T-cell (primary cell): ENCODE measurements at places on chromosomes 16 and 17.

- H3K4me3 ChIP-seq = peak overlapping the region; percentile 38
- no peak for DNase-seq
- H3K27ac ChIP-seq = no peak overlapping the region
- H3K27me3 ChIP-seq = peaks cover 79% of the 10 kb centered on the region
- H3K36me3 ChIP-seq = no peaks in the 10 kb centered on the region
Measured at GRCh38 chr17:38746849-38747462, 1.2 kb downstream of the PCGF2 start.

GRCh38 chr17:50818921-50819657, 16.3 kb upstream of the WFIKKN2 start:
- H3K4me1 ChIP-seq = peaks cover 6% of the 10 kb centered on the region
- H3K27ac ChIP-seq = no peak overlapping the region
- DNase-seq = no peak
- no peaks in the 10 kb centered on the region for H3K27me3 ChIP-seq
- H3K4me3 ChIP-seq = no peak overlapping the region
- H3K36me3 ChIP-seq = no peaks in the 10 kb centered on the region

DNA sequence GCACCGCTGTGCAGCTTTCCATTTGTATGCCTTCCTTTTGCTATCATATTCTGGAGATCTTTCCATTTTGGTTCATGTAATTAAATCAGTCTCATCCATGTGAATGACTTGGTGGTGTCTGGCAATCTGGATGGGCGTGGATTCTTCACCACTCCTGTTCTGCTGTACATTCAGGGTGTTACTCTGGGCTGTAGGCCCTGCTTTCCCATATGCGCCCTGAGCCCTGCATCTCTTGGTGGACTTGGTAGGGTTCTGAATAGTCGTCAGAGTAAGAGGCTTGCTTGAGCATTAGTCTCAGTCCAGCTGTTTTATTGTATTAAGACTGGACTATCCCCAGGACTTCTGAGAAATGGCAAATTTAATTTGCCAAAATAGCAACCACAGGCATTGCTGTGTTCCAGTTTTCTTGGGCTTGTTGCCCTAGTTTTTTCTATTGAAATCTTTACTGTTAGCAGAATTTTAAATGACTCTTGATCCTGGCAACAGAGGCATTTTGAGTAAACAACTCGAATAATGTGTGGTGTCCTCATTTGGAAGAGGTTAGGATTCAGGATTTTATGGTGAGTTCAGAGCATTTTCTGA, 14.9 kb downstream of the BANP start:
- no peak overlapping the region for H3K27ac ChIP-seq
- no peaks in the 10 kb centered on the region for H3K27me3 ChIP-seq
- DNase-seq = no peak
- H3K4me3 ChIP-seq = no peak overlapping the region

DNA sequence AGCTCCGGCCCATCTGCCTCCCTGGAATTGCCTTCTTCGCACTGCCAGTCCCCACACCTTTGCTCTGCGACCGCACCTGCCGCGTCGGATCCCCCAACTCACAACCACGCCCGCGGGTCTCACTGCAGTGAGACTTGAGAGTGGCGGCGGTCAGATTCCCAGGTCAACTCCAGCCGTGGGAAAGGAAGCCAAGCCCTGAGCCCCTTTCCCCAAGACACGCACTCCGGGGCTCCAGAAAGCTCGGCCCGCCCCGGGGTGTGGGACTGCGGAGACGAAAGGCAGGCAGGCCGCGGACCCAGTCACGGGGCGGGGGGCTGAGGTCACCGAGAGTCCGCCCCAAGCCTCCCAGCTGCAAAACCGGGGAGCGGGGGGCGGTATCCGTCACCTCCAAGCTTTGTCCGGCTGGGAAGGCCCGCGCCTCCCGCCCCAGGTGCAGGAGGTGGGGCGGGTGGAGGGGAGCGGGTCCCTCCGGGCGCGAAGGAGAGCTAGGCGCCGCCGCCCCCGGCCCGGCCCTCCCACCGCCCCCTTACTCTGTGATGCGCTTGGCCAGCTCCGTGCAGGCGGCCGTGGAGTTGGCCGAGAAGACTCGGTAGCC, 615 bp downstream of the PRPSAP1 start:
- H3K27me3 ChIP-seq = peaks cover 7% of the 10 kb centered on the region
- H3K27ac ChIP-seq = no peak overlapping the region
- peaks cover 20% of the 10 kb centered on the region for H3K4me1 ChIP-seq

- no peak for DNase-seq
- no peaks in the 10 kb centered on the region for H3K4me1 ChIP-seq
- no peaks in the 10 kb centered on the region for H3K27me3 ChIP-seq
- no peak overlapping the region for H3K4me3 ChIP-seq
- H3K27ac ChIP-seq = no peak overlapping the region
Measured at GRCh38 chr17:69057280-69057679, 3.4 kb downstream of the ABCA9 start.

GRCh38 chr17:34163123-34163522, 92.0 kb upstream of the CCL2 start:
- H3K36me3 ChIP-seq = no peaks in the 10 kb centered on the region
- H3K4me1 ChIP-seq = no peaks in the 10 kb centered on the region
- no peak overlapping the region for H3K27ac ChIP-seq
- no peak for DNase-seq

DNA sequence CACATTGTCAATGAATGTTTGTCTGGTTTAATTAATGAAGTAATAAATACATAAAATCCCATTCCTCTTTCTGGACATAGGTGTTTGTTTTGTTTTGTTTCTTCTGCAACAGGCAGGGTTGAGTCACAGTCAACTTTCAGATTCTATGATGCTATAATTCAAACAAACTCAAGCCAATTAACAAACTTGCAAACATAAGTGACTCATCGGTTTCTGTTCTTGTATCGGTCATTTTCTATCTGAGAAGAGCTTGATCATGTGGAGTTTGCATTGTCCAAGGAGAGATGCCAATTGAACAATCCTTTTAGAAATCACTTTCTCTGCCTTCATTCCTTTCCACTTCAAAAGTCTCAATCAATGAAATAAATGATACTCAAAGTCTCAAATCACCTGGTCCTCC, 294.2 kb upstream of the C16orf82 start:
- no peaks in the 10 kb centered on the region for H3K27me3 ChIP-seq
- no peak overlapping the region for H3K27ac ChIP-seq
- no peaks in the 10 kb centered on the region for H3K36me3 ChIP-seq
- DNase-seq = no peak

GRCh38 chr16:30353438-30354129, 1.5 kb downstream of the CD2BP2 start:
- H3K4me3 ChIP-seq = no peak overlapping the region
- no peaks in the 10 kb centered on the region for H3K27me3 ChIP-seq
- H3K36me3 ChIP-seq = peaks cover 46% of the 10 kb centered on the region
- no peak overlapping the region for H3K27ac ChIP-seq

DNA sequence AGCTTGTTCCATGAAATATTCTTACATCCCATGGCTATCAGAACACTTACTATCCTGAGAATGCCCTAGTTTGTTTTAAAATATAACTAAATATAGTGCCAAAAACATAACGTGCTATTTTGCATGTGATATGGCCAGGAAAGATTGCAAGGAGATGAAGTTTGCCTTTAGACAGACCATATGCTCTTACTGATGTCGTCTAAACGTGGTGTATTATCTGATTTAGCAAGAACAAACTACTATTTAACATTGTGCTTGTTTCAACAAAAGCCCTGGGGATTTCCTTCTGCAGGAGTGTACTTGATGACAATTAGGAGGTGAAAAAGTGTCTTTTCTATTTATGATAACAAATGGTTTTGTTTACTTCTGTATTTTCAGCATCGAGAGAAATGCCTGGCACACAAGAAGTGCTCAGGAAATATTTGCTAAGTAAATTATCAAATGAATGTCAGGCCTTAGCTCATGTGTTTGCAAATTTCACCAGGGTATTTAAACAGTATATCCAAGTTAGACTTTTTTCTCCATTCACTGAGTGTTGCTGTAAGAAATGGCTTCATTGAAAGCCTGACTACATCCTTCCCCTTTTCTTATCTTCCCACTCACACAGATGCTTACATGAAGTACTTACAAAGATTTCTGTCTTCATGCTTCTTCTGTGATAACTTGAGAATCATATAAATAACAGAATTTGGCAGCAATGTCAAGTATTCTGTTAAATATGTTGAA, 1033.6 kb downstream of the CDH8 start:
- H3K27me3 ChIP-seq = no peaks in the 10 kb centered on the region
- H3K36me3 ChIP-seq = no peaks in the 10 kb centered on the region
- no peaks in the 10 kb centered on the region for H3K4me1 ChIP-seq
- no peak overlapping the region for H3K4me3 ChIP-seq
- no peak overlapping the region for H3K27ac ChIP-seq
- DNase-seq = no peak

GRCh38 chr17:60740584-60740983, 62.9 kb downstream of the BCAS3 start:
- no peaks in the 10 kb centered on the region for H3K4me1 ChIP-seq
- H3K36me3 ChIP-seq = no peaks in the 10 kb centered on the region
- no peak overlapping the region for H3K4me3 ChIP-seq

DNA sequence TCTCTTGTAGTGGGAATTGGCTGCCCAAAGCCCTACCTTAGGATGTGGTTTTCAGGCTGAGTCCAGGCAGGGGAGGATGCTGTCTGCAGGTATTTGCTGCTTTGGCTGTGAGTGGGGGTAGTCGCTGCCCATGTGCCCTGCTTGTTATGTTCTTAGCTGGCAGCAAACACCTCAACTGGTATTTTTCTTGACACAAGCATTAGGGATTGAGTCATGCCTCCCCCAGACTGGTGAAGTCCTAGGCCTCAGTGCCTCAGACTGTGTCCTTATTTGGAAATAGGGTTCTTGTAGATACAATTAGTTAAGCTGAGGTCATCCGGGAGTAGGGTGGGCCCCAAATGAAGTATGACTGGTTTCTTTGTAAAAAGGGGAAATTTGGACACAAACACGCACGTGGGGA, 808.3 kb upstream of the EEF2KMT start:
- no peaks in the 10 kb centered on the region for H3K27me3 ChIP-seq
- no peaks in the 10 kb centered on the region for H3K4me1 ChIP-seq
- no peak overlapping the region for H3K27ac ChIP-seq
- DNase-seq = no peak

GRCh38 chr17:35930211-35931065, at the start of gene RDM1:
Gene RDM1, minus strand, starts transcription at chr17:35930773. Its CDS starts 46 bp downstream, at chr17:35930727.
- H3K4me1 ChIP-seq = peaks cover 11% of the 10 kb centered on the region
- H3K36me3 ChIP-seq = no peaks in the 10 kb centered on the region
- H3K27me3 ChIP-seq = no peaks in the 10 kb centered on the region
- DNase-seq = peak; percentile 76
- no peak within 1 kb of the TSS for H3K27ac ChIP-seq

GRCh38 chr16:75234856-75235696, 16.3 kb downstream of the CTRB1 start:
- no peak for DNase-seq
- no peaks in the 10 kb centered on the region for H3K36me3 ChIP-seq
- no peaks in the 10 kb centered on the region for H3K27me3 ChIP-seq
- no peak overlapping the region for H3K27ac ChIP-seq

DNA sequence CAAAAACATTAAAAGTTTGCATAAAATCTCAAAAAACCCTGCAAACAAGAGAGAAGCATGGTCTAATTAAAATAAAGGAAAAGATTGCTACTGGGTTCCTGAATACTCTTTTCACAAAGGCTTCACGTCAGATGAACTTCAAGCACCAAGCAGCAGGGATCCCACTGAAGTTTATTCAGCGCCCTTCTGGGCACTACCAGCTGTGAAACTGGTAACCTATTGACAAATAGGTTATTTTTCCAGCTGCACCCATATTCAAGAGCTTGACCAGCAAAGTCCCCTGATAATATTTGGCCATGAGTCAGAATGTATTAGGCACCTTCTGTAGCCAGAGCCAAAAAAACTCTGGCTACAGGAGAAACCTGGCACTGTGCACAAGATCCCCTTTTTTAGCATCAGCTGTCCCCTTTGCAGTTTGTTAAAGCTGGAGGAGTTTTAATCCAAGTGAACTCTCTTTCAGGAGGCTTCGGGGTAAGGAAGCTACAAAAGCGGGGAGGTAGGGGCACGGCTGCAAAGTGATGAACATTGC, 60.3 kb downstream of the GRIN2A start:
- no peak overlapping the region for H3K4me3 ChIP-seq
- no peaks in the 10 kb centered on the region for H3K27me3 ChIP-seq
- H3K4me1 ChIP-seq = no peaks in the 10 kb centered on the region
- H3K27ac ChIP-seq = no peak overlapping the region
- no peaks in the 10 kb centered on the region for H3K36me3 ChIP-seq
- DNase-seq = no peak

DNA sequence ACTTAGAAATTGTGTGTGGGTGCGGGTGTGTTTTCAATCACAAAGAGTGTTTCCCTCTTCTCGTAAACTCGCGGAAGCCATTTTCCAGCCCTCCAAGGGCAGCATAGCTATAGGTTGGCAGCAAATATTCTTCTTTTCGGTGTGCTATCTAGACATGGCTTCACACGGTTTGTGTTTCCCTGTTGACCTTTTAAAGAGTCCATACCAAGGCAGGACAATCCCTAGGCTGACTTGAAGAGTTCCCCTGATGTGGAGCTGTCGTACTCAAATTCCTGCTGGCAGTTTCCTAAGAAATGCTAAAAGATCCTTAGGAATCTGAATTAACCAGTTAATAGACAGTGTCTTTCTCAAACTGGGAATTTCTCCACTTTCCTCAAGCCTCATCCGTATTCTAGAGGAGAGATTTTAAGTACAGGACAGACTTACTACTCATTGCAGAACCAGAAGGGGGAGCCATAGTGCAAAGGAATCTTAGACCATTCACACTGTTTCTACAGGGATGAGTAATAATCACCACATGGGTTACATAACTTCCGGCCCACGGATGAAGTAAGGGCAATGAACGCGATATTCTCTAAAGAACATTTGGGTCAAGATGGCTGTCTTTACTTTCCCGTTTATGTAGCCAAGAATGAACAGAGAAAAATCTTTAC, 288.6 kb upstream of the ELAC2 start:
- no peak overlapping the region for H3K27ac ChIP-seq
- H3K4me3 ChIP-seq = no peak overlapping the region
- H3K36me3 ChIP-seq = no peaks in the 10 kb centered on the region
- no peaks in the 10 kb centered on the region for H3K4me1 ChIP-seq

GRCh38 chr16:31467151-31467773, 4.7 kb upstream of the TGFB1I1 start:
- H3K36me3 ChIP-seq = peaks cover 4% of the 10 kb centered on the region
- no peak overlapping the region for H3K4me3 ChIP-seq
- no peak for DNase-seq
- peaks cover 17% of the 10 kb centered on the region for H3K4me1 ChIP-seq
- H3K27ac ChIP-seq = peak overlapping the region; percentile 0

- H3K4me3 ChIP-seq = no peak overlapping the region
- H3K27ac ChIP-seq = no peak overlapping the region
- peaks cover 69% of the 10 kb centered on the region for H3K36me3 ChIP-seq
- no peaks in the 10 kb centered on the region for H3K4me1 ChIP-seq
- H3K27me3 ChIP-seq = no peaks in the 10 kb centered on the region
Measured at GRCh38 chr17:3026125-3026855, 37.1 kb downstream of the OR1D5 start.

DNA sequence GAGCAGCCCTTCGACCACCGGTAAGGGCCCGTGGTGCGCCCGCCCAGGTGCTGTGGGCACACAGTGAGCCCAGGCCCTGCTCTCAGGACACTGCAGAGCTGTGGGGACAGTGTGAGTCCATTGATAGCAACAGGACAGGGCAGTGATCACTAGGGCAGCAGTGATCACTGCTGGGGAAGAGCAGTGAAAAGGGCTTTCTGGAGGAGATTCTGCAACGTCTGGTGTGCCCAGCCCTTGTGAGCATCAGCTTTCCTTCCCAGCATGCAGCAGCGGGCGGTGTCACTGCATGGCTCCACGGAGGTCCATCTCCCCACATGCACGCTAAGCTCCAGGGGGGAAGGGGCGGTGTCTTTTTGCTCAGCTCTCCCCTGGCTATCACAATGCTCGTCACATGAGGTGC, 32.1 kb downstream of the MAP1LC3B start:
- peaks cover 37% of the 10 kb centered on the region for H3K36me3 ChIP-seq
- no peak for DNase-seq
- H3K27me3 ChIP-seq = no peaks in the 10 kb centered on the region

- H3K27me3 ChIP-seq = no peaks in the 10 kb centered on the region
- peak overlapping the region; percentile 98 for H3K27ac ChIP-seq
- H3K4me3 ChIP-seq = no peak overlapping the region
Measured at GRCh38 chr16:78742501-78743283, 643.2 kb downstream of the WWOX start.
